Bronchial epithelial cell (primary cell): ENCODE measurements at places on chromosomes 7 and 10.

- DNase-seq, result no peak
Measured at GRCh38 chr10:4079803-4080202, 294.8 kb upstream of the KLF6 start.

GRCh38 chr10:75506930-75507329 is 75.5 kb downstream of the LRMDA start:
- DNase-seq, result no peak

DNA sequence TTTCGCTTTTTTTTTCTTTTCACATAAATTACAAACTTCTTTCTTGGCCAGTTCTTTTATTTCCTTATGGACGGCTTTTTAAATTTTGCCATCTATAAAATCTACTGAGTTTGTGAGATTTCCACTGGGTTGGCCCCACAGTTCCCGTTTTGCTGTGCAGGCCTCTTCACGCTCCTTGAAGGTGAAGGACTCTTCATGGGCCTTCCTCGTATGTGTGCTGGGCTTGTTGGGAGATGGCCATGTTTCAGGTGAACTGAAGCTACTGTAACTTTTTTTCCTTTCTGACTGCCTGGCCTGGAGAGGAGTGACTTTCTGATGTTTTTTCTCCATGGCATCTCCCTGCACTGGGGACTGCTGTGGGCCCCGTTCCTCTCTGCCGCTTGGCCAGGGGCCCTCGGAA is 262.4 kb downstream of the COBL start:
- no peak for DNase-seq

GRCh38 chr7:18679261-18679660 is 183.7 kb downstream of the HDAC9 start:
- DNase-seq, result no peak

GRCh38 chr10:27448921-27449320 is 55.2 kb upstream of the RAB18 start:
- peak; percentile 90 for DNase-seq
